ENCODE measurements at places on chromosomes 12 and 14.

GRCh38 chr12:16198884-16199283 is 78.6 kb downstream of the SLC15A5 start:
- DNase-seq: no peak

- DNase-seq: no peak
These were observed 124.7 kb downstream of the PAPOLA start for GRCh38 chr14:96626916-96627315.

DNA sequence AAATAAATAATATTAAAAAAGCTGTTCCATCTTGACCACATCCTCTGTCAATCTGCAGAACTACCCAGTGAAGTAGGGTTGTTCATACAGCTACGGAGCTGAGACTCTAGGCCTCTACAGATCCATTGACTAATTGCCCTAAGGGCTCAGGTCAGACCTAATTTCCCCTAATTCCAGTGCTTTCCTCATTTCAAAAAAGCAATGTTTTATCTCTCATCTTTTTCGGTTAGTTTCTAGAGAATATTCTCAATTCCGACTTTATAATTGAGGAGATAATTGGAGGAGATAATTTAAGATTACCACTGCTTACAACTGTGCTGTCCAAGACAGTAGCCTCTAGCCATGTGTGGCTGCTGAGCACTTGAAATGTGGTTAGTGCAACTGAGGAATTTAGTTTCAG is 167.1 kb downstream of the KIF21A start:
- DNase-seq: no peak

GRCh38 chr14:102461490-102462338 is 47.9 kb downstream of the ANKRD9 start:
- DNase-seq: no peak

DNA sequence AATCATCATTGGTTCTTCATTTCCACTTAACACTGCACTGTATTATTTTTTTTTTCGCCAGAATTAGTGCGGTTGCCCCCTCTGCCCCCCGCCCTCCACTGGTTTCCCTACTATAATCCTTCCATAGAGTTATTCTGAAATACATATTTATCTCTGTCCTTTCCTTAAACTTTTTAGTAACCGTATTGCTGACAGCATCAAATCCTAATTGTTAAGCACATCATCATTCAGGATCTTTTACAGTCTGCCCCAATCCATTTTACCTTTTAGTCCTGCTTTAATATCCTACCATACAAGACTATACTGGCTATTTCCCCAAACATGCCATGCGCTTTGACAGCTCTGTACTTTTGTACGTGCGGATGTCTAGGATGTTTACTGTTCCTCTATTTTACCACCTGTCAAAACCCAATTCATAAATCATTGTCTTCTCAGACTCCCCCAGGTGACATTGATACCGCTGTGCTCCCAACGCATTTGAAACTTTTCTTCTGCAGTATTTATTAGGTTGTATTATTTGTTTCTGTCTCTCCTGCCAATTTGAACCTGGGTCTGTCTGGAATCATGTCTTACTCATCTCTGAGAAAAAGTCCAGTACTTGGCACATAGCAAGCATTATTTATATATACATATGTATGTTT is 1.0 kb downstream of the FGFR1OP2 start:
- no peak for DNase-seq

- peak; percentile 85 for DNase-seq
These were observed 120.0 kb upstream of the SLC38A2 start for GRCh38 chr12:46492471-46493085.

DNA sequence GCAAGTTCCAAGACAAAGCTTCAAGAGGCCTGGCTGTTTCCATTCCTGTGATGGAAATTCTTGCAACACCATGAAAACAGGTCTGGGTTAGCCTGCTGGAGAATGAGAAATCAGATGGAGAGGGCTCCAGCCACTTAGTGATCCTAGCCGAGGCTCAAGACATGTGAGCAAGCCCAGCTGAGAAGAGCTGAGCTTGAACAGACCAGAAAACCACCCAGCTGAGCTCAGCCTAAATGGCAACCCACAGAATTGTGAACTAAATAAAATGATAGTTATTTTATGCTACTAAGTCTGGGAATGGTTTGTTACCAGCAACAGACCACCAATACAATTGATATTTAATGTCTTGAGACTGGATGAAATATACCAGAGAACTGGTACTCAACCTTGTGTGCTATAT is 494.5 kb downstream of the RMST start:
- no peak for DNase-seq

GRCh38 chr12:132765361-132765760 is 3.7 kb upstream of the ANKLE2 start:
- DNase-seq: no peak

GRCh38 chr14:68968051-68968450 is 11.1 kb downstream of the ACTN1 start:
- DNase-seq: no peak

DNA sequence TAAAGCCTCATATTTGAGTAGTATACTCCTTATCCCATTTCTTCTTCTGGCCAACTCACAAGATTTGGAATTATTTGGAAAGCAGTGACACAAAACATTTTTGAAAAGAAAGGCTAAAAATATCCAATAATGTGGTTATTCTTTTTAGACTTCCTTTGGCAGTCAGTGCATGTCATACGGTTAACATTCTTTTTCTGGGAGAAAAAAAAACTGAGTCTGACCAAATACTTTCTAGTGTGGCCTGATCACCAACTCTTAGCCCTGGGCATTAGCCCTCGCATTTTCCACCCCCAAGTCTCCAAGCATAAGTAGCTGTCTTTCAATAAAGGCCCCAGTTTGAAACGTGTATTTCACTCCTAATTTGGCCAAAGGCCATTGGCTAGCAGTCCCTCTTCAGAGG is 5.9 kb downstream of the RASSF3 start:
- DNase-seq: no peak

DNA sequence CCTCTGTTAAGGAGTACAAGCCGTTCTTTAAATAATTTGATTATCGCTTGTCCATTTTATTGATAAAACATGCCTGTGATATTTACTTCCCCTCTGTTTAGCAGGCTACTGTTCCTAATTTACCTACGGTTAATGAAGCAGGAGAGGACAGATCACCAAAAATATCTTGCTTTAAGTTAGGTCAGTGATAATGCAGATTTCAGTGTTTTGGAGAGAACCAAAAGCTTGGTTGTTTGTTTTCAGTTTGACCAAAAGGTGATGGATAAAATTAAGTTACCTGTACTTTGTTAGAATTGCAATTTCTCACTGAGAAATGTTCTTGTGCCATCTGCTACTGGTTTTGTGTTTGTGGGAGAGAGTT is 958 bp downstream of the SPATS2 start:
- DNase-seq: no peak

GRCh38 chr12:68290126-68290525 is 36.7 kb upstream of the IL22 start:
- no peak for DNase-seq

- DNase-seq: no peak
These were observed 17.0 kb downstream of the DTD2 start for GRCh38 chr14:31440280-31440679.

DNA sequence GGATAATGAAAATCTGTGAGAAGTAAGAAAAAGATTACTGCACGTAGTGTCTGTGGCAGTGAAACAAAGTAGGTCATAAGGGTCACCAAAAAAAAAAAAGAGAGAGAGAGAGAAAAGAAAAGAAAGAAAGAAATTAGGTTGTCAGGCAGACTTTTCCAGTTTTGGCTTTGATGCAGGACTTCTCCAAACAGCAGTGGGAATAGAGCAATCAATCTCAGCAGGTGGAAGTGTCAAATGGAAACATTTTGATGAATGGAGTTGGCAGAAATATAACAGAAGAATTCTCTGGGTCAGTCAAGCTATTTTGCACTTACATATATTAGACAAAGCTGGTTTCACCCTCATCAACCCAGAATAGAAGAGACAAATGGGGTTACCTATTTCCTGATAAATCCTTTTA is 745.8 kb downstream of the SLC6A15 start:
- no peak for DNase-seq

DNA sequence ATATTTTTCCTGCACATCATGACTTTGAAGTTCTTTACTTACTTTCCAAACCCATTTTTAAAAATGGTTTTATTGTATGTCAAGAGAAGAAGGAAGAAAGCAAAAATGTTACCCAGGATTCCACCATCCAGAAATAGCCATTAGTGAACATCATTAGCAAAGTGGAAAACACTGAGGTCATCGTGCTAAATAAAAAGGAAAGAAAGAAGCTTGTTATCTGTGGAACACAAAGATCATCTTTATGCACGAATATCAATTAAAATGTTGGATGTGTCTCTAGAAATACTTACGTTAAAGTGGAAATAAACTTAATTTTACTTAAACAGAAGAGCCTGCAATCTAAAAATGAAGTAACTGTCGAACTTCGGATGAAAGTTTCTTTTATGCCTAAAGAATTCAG is 27.3 kb downstream of the SFSWAP start:
- no peak for DNase-seq

DNA sequence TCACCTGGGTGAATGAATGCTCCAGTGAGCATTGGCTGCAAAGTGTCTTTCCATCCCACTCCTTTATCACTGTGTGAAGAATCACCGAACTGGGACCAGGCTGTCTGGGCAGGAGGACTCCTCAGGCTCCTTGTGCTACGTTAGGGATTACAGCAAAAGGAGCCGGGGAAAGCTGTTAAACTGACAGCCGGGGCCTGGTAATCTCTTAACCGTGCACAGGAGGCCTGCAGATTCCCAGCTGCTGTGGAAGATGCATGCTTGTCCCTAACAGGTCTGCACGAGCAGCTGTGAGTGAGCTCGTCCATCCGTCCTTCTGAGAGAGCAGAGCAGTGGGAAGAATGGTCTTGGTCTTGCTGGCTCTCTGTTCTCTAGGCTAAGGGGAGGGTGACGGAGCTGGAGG is 231.5 kb downstream of the AACS start:
- DNase-seq: no peak

GRCh38 chr14:56858422-56858821 is 48.1 kb upstream of the OTX2 start:
- DNase-seq: no peak

DNA sequence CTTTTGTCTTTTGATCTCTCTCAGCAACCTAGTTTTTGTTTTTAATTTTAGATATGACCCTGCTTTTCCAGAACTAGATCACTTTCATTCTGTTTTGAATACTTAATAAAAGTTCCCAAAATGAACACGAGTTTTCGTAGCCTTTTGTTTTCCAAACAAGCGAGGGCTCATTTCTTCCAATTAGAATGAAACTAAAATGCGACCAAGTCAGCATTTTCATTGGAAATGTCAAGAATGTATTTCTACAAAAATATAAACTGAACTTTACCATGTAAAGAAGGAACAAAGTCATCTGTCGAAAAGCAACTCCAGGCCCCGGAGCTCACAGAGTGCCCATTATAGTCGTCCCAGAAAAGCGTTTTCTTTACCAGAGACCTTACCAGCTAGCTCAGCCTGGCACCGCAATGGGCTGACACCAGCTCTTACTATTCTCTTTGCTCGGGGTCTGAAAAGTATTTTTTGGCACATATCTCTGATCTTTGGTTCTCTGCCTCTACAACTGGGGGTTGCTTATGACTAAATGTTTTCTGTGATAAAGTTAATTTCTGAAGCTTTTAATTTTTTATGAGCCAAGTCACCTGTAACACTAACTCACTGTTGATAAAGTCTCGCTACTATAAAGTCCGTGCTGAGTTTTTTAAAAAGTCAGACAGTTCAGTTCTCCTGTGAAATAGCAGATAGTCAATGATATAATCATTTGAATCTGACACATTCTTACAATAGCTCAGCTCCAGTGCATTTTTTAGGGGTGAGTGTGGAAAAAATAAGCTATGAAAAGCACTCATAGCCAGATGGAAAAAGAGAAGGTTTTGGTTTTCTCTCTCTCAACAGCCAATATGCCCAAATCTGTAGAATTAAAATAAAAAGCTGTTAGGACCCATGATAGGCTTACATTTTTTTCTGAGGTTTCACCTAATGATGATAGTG is 43.4 kb downstream of the SAMD4A start:
- DNase-seq: no peak

DNA sequence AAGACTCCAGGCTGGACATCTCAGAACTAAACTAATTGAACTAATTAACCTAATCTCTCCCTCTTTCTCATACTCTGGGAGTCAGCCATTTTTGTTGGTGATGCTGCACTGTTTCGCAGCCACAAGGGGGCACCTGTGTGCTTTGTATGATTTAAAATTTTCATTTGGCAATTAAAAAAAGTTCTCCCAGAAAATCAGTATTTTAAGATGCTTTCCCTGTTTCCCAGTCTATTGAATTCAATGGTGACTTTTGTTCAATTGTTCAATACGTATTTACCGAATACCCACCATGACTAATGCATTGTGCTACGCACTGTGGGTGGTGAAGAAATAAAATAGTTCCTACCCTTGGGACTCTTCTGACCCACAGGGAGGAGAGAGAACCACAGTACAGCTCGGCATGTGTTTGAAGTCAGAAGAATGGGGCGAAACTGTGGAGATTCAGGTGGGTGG is 63.7 kb downstream of the ZNF664 start:
- DNase-seq: no peak

- no peak for DNase-seq
These were observed 82.2 kb downstream of the PPP2R5C start for GRCh38 chr14:101843665-101844064.

- no peak for DNase-seq
These were observed 137.5 kb upstream of the MYL2 start for GRCh38 chr12:111057701-111058425.

DNA sequence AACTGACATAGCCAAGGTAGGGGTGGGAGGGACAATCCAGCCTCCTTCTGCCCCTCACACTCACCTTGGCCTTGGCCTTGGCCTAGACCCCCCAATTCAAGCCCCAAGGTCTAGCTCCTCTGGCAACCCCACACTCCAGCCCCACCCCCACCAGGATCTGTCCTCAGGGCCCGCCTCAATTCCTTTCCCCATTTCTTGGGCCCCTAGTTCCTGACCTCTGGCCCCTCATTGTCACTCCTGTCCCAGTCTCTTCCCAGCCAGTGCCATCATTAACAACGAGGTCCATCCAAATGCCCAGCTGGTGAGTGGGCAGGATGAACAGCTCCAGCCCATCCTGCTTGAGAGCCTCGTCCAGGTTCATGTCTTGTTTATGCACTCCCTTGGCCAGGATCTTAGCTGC is 6.8 kb upstream of the GDF11 start:
- DNase-seq: no peak

GRCh38 chr14:93789228-93790130 is 1.2 kb upstream of the PRIMA1 start:
- DNase-seq: no peak

DNA sequence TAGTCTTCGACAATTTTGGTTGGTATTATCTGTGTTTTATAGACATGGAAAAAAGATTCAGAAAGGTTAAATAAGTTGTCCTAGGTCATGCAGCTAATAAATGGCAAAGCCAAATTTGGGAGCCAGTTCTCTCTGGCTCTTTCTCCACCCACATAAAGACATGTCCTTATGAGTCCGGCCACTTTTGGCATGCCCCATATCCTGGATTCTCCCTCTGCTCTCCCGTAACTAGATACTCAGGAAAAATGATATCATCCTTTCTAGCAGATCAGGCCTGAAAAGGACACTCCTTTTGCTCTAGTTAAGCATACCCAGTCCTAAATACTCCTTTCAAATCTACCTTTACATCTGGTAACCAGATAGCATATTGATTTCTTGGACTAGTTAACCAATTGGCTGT is 64.4 kb downstream of the TTLL5 start:
- no peak for DNase-seq

- no peak for DNase-seq
These were observed 1.3 kb upstream of the ESYT1 start for GRCh38 chr12:56126732-56127239.

Measured in smooth muscle cell of the brain vasculature (primary cell).